ENCODE measurements at places on chromosomes 5 and 9. TPM values are rescaled to one million over a fixed set of nuclear protein-coding genes. Genes with fewer than 3 reads are reported as not detected.

DNA sequence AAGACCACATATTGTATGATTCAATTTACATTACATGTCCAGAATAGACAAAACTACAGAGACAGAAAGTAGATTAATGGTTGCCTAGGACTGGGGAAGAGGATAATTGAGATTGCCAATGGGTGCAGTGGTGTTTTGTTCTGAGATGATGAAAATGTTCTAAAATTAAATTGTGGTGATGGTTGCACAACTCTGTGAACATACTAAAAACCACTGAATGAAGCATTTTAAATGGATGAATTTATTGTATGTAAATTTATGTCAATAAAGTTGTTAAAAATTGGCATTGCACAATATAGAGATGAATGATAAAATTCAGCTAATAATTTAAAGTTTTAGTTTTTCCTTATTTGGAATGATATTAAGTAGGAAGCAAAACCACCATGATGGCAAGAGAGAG, 109.5 kb upstream of the NR4A3 start:
- H3K27me3 ChIP-seq = peaks cover 1% of the 10 kb centered on the region
- H3K4me3 ChIP-seq = no peak overlapping the region
- no peak overlapping the region for H3K27ac ChIP-seq
- H3K4me1 ChIP-seq = no peaks in the 10 kb centered on the region

GRCh38 chr5:151495320-151495719, 47.9 kb downstream of the SLC36A1 start:
- no peak overlapping the region for H3K4me3 ChIP-seq
- DNase-seq = no peak
- H3K27me3 ChIP-seq = no peaks in the 10 kb centered on the region
- H3K36me3 ChIP-seq = no peaks in the 10 kb centered on the region
- no peak overlapping the region for H3K27ac ChIP-seq

DNA sequence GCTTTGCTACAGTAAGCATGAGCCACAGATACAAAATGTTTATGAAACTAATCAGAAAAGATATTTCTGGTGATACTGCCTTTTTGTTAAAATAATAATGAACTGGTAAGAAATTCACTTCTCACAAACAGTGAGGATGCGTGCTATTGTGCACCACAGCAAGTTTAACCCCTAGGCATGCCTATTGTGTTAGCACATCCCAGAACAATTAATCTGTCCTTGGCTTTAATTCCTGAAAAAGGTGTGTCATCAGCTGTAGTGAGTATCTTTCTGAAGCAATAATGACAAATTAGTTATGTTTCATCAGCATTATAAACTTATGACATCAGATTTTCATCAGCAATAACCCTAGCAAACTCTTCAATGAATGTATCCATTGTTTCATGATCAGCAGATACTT, 1307.2 kb downstream of the EFNA5 start:
- H3K4me1 ChIP-seq = no peaks in the 10 kb centered on the region
- no peaks in the 10 kb centered on the region for H3K27me3 ChIP-seq
- no peak for DNase-seq
- no peak overlapping the region for H3K4me3 ChIP-seq
- no peaks in the 10 kb centered on the region for H3K36me3 ChIP-seq

The ENHO gene
- not detected for total RNA-seq

DNA sequence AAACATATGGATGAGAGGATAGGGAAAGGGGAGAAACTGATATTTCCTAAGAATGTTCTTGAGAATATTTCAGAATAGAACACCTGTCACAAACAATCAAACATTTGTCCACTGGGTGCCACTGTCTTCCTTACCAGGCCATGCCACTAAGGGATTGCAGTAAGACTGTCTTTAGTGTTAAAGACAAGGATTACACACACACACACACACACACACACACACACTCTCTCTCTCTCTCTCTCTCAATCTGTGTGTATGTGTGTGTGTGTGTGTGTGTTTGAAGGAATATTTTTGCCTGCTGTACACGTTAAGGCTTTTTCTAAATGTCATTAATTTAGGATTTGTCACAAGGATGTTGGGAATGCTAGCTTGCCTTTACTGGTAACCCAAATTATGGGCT, 54.4 kb downstream of the CCDC192 start:
- no peak overlapping the region for H3K27ac ChIP-seq
- no peaks in the 10 kb centered on the region for H3K4me1 ChIP-seq
- no peaks in the 10 kb centered on the region for H3K27me3 ChIP-seq
- DNase-seq = peak; percentile 36

DNA sequence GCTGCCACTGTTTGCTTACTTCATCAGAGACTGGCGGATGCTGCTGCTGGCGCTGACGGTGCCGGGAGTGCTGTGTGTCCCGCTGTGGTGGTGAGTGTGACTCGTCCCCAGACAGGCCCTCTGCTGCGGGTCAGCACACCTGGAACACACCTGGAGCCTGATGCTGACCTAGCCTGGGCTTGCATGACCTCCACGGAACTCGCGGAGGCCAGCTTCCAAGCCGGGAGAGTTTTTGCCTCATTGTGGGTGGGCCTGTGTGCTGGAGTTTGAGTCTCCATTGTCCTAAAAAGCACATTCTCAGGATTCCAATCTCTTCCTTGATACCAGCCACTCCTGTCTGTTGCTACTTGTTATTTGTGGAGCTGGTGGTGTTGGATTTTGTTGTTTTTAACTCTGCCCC, 28.1 kb downstream of the SLC22A4 start:
- no peak for DNase-seq
- no peaks in the 10 kb centered on the region for H3K36me3 ChIP-seq
- no peaks in the 10 kb centered on the region for H3K27me3 ChIP-seq
- no peaks in the 10 kb centered on the region for H3K4me1 ChIP-seq
- no peak overlapping the region for H3K27ac ChIP-seq
- no peak overlapping the region for H3K4me3 ChIP-seq

All from activated CD8-positive, alpha-beta T cell treated with anti-CD3 and anti-CD28 coated beads for 36 hours (primary cell).